ENCODE measurements at places on chromosomes 3 and 15. TPM values are rescaled to one million over a fixed set of nuclear protein-coding genes. Genes with fewer than 3 reads are reported as not detected.

Gene STX19
- total RNA-seq = not detected

Gene RPLP1
- total RNA-seq = 1,664 TPM

GRCh38 chr3:66390013-66390412, 110.8 kb downstream of the LRIG1 start:
- no peak overlapping the region for H3K27ac ChIP-seq
- no peak overlapping the region for H3K4me3 ChIP-seq
- peaks cover 58% of the 10 kb centered on the region for H3K36me3 ChIP-seq
- no peaks in the 10 kb centered on the region for H3K27me3 ChIP-seq
- DNase-seq = no peak

GRCh38 chr3:192597506-192597905, 129.8 kb downstream of the FGF12 start:
- H3K27ac ChIP-seq = no peak overlapping the region
- no peak overlapping the region for H3K4me3 ChIP-seq
- no peaks in the 10 kb centered on the region for H3K27me3 ChIP-seq
- no peaks in the 10 kb centered on the region for H3K4me1 ChIP-seq

Gene ROPN1B
- total RNA-seq = not detected

Gene SMCO1
- total RNA-seq = not detected

DNA sequence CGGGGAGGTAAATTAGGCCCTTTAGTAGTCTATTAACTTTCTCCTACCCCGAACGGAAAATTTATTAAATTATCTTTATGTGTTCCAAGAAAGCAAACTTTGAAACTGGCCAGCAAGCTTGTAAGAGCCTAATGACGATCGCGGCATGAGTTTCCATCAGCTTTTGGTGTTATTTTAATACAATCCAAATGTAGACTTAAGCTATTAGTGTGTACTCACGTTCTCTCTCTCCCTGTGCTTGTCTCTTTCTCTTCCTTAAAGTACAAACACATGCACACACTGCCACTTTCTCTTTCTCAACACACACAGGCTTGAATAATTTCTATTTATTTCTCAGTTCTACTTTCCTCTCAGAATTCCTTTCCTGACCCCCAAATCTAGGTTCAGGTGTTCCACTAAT, 108.8 kb upstream of the MME start:
- DNase-seq = no peak
- H3K27me3 ChIP-seq = no peaks in the 10 kb centered on the region
- no peaks in the 10 kb centered on the region for H3K36me3 ChIP-seq
- no peak overlapping the region for H3K27ac ChIP-seq
- H3K4me1 ChIP-seq = no peaks in the 10 kb centered on the region

- no peak for DNase-seq
- peaks cover 27% of the 10 kb centered on the region for H3K36me3 ChIP-seq
- no peaks in the 10 kb centered on the region for H3K27me3 ChIP-seq
- H3K27ac ChIP-seq = peak overlapping the region; percentile 5
- H3K4me3 ChIP-seq = no peak overlapping the region
Observed at GRCh38 chr15:58548308-58549012, 116.7 kb downstream of the LIPC start.

GRCh38 chr15:79467865-79468586, 35.9 kb downstream of the MINAR1 start:
- H3K27ac ChIP-seq = no peak overlapping the region
- no peaks in the 10 kb centered on the region for H3K27me3 ChIP-seq
- DNase-seq = no peak
- no peaks in the 10 kb centered on the region for H3K4me1 ChIP-seq

DNA sequence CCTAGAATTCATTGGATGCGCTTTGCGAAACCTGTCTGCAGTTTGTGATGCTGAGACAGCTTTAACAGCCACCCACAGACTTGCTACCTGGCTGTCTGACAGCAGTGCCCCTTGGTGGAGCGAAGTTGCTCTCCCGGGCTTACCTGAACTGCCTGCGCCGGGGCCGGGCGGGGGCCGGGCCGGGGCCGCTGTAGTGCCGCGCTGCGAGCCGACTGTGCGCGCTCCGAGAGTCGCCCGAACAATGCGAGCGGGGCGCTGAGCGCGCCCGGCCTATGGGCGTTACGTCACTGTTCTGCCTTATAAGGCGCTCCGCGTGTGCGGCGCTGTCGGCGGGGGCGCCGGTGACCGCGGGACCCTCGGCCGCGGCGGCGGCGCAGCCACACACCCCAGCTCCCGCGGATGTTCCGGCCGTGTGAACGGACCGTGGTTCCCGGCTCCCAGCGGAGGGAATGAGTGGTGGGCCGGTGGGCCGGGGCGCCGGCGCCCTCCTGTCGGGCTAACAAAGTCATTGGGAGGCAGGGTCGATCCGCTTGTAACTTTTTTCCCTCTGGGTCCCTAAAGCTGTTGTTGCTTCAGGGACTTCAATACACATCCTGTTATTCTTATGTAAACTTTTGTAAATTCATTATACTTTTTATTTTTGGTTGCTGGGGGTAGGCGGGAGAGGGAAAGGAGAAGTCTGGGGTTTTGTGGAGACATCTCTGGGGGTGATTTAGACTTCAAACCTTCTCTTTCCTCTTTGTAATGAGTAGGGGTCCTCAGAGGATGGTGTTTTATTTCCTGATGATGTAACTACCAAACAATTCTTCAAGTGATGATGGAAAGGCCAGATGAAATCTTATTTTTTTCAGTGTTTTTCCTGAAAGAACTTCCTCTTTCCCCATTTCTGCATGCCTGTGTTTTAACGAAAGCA, 58.5 kb downstream of the CMSS1 start:
- peaks cover 33% of the 10 kb centered on the region for H3K4me1 ChIP-seq
- peaks cover 1% of the 10 kb centered on the region for H3K36me3 ChIP-seq
- H3K4me3 ChIP-seq = peak overlapping the region; percentile 72
- no peak overlapping the region for H3K27ac ChIP-seq
- peak; percentile 71 for DNase-seq

Gene GOLGA6L9
- total RNA-seq = 2.3 TPM

Gene PLA2G4E
- not detected for total RNA-seq

Gene ALS2CL
- 1.4 TPM for total RNA-seq

DNA sequence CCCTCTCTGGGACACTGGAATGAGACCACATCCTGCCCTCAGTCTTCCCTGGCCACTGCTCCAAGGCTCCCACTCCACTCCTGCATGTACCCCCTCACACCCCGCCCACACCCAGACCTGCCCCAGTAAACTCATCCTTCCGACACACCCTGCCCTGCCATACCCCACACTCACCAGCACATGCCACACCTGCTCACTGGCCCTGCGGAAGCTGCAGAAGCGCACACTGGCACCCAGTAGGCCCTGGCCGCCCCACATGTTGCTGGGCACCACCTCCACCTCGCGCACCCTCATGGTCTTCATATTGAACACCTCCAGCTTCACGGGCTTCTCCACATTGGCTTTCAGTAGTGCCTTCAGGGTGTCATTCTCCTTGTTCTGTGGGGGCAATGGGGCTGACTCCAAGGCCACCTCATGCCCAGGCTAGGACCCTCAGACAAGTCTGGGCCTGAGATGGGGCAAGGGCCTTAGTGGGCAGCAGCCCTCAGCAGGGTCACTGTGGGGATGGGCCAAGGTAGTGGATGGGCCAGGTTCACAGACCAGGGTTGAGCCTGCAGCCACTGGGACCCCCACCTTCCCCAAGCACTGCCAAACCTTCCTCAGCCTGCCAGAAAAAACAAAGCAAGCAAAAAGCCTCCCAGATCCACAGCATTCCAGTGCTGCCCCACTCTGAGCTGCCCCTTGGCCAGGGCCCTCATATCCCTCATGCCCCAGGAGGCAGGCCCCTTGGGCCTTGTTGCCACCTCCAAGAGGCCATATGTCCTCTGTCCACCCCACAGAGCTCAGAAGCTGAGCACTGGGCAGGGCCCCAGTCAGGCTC, 4.7 kb downstream of the GORASP1 start:
- no peak overlapping the region for H3K27ac ChIP-seq
- H3K4me3 ChIP-seq = no peak overlapping the region
- H3K4me1 ChIP-seq = peaks cover 29% of the 10 kb centered on the region
- peak; percentile 18 for DNase-seq

Gene LINGO1
- total RNA-seq = not detected

GRCh38 chr3:127834771-127835170, 12.5 kb upstream of the MGLL start:
- H3K36me3 ChIP-seq = no peaks in the 10 kb centered on the region
- no peak overlapping the region for H3K27ac ChIP-seq
- no peak for DNase-seq
- peaks cover 6% of the 10 kb centered on the region for H3K4me1 ChIP-seq
- H3K27me3 ChIP-seq = peaks cover 12% of the 10 kb centered on the region
- no peak overlapping the region for H3K4me3 ChIP-seq

DNA sequence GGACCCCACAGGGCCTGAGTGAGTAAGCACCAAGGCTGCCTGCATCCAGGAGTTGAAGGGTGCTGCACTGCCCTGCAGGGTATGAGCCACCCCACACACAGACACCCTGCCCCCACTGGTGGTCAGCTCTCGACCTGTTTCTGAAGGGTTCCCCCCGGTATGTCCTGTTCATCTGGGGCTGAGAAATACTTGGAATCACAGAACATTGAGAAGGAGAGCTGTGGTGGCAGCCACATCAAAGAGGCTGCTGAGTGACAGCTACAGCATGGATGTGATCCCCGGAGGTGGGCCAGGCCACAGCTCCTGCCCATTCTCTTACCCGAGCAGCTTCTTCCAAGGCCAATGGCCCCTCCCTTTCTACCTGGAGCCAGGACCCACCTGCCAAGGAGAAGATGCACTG, 66.4 kb upstream of the PLXNA1 start:
- H3K4me1 ChIP-seq = peaks cover 41% of the 10 kb centered on the region
- no peak overlapping the region for H3K27ac ChIP-seq
- peaks cover 6% of the 10 kb centered on the region for H3K36me3 ChIP-seq

Gene ADAMTSL3
- not detected for total RNA-seq

DNA sequence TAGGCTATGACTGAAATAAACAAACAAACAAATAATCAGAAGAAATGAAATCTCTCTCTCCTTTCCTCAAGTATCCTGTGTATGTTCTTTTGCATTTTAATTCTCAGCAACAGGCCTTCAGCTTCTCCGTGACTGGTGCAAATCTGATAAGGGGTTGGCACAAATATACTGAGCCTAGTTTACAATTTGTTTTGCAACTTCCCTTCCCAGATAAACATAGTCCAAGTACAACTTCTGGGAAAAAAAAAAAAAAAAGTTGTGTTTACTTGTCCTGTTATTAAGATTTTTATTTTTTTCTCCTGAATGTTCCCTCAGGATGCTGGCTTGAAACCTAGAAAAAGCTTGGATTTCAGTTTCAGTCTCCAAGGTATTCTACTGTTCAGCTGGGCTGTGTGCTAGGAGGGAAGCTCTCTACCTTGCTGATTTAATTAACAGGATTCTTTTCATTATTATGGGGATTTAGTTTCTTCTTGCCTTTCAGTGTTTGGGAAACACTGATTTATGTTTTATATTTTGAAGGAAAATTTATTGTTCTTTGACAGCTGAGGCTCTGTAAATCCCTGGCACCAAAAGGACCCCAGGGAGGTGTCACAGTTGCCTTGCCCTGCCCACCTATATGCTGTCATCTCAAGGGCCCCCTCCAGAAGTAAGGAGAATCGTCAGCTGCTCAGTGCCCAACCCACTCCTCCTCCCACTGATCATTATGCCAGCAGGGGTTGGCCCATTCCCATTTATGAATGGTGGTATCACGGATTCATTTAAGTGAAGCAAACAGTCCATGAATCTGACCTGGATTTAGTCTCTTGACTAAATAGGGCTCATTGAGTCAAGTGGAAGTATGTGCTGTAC, 185.2 kb downstream of the MEIS2 start:
- DNase-seq = no peak
- H3K4me1 ChIP-seq = no peaks in the 10 kb centered on the region
- no peaks in the 10 kb centered on the region for H3K27me3 ChIP-seq
- H3K27ac ChIP-seq = no peak overlapping the region
- H3K36me3 ChIP-seq = no peaks in the 10 kb centered on the region

GRCh38 chr3:116863822-116864589, 154.4 kb downstream of the TUSC7 start:
- no peak overlapping the region for H3K27ac ChIP-seq
- no peaks in the 10 kb centered on the region for H3K27me3 ChIP-seq
- no peak overlapping the region for H3K4me3 ChIP-seq
- no peaks in the 10 kb centered on the region for H3K4me1 ChIP-seq

DNA sequence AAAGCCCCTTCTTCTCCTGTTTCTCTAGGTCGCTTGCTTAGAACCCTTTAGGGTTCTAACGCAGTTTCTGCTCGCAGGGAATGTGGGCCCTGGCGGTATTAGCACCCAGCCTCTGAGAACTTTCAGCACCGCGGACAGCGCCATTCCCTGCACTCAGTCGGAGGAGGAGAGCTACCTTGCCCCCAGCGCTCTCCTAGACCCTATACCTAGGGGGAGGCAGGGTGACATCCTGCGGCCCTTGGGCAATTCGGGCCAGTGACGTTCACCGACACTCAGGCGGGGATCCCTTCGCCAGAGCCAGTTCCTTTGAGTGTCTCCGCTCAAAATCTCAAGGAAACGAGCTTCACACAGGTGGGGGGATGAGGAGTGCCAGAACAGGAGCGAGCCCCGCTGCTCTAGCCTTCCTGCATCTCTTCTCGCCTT, 1.3 kb downstream of the SLC7A14 start:
- DNase-seq = peak; percentile 72
- no peak overlapping the region for H3K4me3 ChIP-seq
- H3K4me1 ChIP-seq = no peaks in the 10 kb centered on the region
- peaks cover 44% of the 10 kb centered on the region for H3K27me3 ChIP-seq
- H3K36me3 ChIP-seq = no peaks in the 10 kb centered on the region
- H3K27ac ChIP-seq = no peak overlapping the region

DNA sequence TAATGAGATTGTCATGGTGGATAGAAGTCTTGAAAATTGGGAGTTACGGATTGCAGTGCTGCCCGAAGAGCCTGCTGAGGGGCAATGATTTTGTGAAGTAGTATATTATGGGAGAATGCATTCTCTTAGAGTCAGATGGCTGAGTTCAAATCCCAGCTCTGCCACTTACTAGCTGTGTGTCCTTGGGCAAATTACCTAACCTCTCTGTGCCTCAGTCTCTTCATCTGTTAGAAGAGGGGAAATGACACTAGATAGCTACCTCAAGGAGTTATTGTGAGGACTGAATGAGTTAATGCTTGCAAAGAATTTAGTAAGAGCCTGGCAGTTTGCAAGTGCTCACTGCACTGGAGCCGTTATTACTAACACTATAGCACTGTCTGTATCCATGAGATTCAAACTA, 15.4 kb downstream of the FGD5 start:
- no peaks in the 10 kb centered on the region for H3K4me1 ChIP-seq
- H3K27me3 ChIP-seq = peaks cover 24% of the 10 kb centered on the region

DNA sequence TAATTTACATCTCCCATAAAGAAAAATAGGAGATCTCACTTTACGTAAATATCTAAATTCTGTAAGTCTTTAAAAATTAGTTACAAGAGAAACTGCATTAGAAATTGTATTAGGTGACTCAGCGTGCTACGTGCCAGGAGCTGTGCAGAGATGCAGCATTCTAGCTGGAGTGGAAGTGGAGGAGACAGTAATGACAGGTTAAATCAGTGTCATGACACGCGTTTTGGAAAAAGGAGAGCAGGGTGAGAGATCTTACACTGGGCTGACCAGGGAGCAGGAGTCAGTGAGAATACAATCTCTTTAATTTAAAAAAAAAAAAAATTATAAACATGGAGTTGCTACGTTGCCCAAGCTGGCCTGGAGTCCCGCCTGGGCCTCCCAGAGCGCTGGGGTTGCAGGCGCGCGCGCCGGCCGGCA, 635 bp downstream of the TUBGCP5 start:
- no peak for DNase-seq
- H3K27me3 ChIP-seq = no peaks in the 10 kb centered on the region
- H3K27ac ChIP-seq = peak overlapping the region; percentile 98

- no peaks in the 10 kb centered on the region for H3K36me3 ChIP-seq
- H3K4me3 ChIP-seq = no peak overlapping the region
- H3K4me1 ChIP-seq = peaks cover 16% of the 10 kb centered on the region
- H3K27me3 ChIP-seq = peaks cover 18% of the 10 kb centered on the region
- H3K27ac ChIP-seq = no peak overlapping the region
- DNase-seq = no peak
Observed at GRCh38 chr3:141384157-141384556, 15.9 kb downstream of the ZBTB38 start.

Measured in activated CD8-positive, alpha-beta T cell treated with anti-CD3 and anti-CD28 coated beads, Interleukin-2, amount 10 ng/mL, durations not matched to agents 7 days and 5 days (primary cell).